ENCODE measurements at places on chromosomes 11 and 22.

DNA sequence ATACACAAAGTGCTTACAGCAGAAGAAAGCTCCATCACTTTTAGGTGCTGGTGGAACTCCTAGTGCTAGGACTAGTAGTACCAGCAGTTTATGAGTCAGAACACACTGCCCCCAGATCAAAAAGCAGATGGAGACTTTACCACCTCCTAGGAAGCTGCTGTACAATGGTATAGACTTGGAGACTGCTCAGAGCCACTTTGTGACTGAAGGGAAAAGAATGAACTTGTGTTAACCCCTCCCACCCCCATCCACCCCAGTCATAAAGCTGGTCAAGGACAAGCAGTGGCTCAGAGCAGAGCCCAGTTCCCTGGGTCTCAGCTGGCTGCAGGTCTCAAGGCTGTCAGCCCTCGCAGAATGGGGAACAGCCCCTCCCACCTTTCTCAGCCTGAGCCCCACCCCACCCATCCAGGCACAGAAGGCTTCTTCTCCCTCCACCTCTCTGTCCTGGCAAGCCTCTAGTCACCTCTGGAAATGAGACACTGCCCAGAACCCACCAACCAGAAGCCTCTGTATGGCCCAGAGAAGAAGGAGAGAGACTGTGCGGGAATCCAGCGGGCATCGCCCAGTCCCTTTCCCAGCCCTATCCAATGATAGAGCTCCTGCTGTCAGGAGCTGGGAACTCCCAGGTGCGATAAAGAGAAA, 23.8 kb downstream of the PACSIN2 start:
- DNase-seq: no peak

- no peak for DNase-seq
These were observed 479.0 kb downstream of the BRD1 start for GRCh38 chr22:49348631-49349030.

DNA sequence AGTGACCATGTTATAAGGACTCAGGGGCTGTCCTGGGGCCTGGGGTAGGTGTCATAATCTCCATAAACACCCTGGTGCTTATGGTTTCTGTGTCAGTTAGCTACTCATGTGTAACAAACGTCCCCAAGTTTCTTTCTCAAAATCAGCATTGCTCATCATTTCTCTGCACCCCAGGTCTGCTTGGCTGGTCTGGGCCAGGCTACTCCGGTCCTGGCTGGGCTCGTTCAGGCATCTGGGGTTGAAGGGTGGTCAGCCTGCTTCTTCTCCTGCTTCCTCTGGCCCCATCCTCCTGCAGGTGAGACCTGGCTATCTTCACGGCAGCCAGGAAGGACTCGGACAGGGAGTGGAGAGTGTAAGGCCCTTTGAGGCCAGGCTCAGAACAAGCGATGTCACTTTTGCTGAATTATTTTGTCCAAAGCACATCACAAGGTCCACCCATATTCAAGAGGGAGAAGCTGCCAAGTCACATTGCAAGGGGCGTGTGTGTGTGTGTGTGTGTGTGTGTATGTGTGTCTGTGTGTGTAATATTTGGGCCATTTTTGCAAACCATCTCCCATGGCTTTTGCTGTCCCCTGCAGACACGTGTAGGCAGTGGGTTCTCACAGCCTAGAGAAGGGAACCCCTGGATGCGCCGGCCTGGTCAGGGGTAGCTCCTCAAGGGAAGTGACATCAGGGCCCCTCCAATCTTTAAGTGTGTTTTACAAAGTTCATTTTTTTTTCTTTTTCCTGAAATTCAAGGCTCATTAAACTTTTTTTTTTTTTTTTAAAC, 535.8 kb downstream of the TBC1D22A start:
- DNase-seq: no peak

DNA sequence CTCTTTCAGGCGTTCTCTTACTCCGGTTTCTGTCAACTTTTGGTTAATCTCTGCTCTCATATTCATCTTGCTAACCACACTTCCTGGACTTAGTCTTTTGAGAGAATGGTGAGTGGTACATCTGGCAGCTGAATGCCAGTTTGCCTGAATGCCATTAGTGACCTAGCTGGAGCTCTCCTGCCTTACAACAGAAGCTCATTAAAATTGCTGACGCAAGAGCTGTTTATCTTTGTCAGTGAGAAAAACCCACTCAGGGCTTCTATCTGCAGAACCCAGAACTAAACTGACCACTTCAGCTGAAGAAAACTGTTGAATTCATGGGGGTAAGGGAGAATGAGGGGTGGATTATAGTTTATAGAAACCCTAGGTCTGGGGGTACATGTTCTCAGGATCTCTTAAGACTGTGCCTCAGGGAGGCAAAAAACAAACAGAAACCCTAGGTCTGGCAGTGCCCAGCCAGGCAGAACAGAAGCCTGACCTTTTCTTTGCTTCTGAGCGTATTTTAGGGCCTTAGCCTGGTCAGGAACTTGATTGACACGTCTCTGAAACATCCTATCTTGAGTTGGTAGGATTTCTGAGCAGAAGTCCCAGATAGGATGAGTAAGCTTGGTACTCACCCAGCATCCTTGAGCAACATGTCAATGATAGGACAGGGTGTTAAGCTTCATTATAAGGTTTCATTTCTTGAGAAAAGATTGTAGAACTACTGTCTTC, 52.8 kb upstream of the YWHAH start:
- DNase-seq: no peak

GRCh38 chr22:49955581-49956417, 4.8 kb upstream of the PIM3 start:
- no peak for DNase-seq

DNA sequence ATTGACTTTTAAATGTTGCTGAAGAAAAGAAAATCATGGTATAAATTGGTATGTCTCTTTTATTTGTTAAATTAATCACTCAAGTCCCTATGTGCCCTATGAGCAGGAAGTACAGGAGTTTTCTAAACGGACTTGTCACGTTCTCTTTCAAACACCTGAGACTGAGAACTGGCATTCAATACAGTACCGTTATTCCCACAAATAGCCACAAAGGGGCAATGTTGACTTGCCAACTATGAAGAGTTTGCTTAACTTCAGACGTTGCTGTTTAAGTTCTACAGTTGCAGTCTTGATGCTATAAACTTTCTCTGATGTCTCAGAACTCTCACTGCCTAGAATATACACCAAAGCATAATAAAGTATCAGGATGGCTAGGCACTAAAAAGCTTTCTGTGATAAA, 7.6 kb downstream of the OR56A1 start:
- DNase-seq: no peak

- no peak for DNase-seq
These were observed 430 bp downstream of the CLP1 start for GRCh38 chr11:57658023-57658361.

- DNase-seq: no peak
These were observed 710 bp downstream of the TUB start for GRCh38 chr11:8081591-8082250.

DNA sequence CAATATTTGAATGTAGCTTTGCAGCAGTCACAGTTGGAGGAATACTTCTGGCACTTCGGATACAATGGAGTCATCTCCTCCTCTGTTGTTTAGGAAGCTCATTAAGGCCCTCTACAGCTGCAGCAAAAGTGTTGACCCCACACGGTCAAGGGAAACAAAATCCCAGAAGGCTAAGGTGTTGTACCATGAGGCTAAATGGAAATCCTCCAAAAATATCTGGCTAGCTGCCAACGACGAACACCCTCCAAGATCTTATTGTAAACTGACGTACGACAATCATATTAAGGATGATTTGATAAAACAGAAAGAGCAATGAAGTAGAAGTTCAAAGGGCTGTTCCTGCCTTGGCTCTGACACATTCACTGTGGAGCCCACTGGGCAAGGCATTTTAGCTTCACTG, 4.0 kb downstream of the POGLUT3 start:
- DNase-seq: no peak

DNA sequence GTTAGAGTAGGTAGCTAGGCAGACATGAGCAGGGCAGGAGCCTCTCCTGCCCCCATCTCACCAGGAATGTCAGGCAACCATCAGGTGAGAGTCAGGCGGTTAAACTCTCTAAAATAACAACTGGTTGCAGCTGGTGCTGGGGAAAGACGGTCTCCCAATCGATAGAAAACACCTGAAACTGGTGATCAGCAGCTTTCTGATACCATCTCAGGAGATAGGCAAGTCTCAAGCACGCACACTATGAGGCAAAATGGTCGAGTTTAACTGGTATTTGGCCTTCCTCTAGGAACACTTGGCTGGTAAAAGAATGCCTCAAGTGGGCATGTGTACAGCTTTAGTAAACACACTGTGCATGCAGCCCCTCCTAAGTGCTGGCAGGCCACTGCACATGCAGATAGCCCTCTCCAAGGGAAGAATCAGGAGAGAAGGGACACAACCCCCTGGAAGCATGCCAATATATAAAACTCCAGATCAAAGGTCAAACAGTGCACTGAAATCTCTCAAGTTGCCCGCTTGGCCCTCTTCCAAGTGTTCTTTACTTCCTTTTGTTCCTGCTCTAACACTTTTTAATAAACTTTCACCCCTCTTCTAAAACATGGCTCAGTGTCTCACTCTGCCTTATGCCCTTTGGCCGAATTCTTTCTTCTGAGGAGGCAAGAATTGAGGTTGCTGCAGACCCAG, 88.7 kb downstream of the USP35 start:
- DNase-seq: no peak

- no peak for DNase-seq
These were observed 19.8 kb upstream of the OOSP1 start for GRCh38 chr11:59918480-59918879.

DNA sequence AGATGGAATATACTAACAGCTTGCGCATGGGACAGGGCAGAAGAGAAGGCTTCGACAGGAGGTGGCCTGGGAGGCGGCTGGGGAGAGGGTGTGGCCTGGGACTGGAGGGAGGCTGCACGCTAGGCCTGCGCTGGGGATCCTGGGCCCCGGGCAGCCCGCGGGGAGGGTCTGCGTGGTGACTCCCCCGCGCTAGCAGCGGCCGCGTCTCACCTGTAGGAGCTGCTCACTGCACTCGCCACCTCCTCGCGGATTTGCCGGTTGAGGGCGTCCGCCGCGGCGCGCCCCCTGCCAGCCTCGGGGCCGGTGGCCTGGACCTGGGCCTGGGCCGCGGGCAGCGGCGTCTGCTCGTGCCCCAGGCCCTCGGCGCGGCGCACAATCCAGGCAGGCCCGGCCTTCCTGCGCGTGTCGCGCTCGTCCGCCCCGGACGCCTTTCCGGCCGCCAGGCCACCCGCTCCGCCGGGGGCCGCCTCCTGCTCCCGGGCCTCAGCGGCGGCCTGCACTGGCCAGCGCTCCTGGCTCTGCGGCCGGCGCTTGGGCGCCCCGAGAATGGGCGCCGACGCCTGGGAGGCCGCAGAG, 1.5 kb downstream of the MAP6 start:
- DNase-seq: peak; percentile 41

DNA sequence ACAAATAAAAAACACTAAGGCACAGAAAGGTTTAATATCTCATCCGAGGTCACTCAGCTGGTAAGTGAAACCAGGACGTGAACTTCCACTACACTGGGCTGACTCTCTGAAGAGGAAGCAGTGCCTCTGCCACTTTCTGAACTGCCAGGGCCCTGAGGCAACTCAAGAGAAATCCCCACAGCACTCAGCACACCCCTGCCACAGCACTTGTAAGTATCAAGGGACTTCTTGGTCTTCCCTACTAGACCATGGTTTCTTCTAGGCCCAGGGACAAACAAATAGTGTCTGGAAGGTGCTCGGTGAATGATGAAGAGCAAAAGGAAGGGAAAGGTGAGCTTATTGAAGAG, 49.7 kb downstream of the RPL27A start:
- no peak for DNase-seq

- DNase-seq: no peak
These were observed 48.8 kb downstream of the MN1 start for GRCh38 chr22:27752771-27753170.

GRCh38 chr11:62241095-62241494, 944 bp upstream of the SCGB1D2 start:
- DNase-seq: no peak

- no peak for DNase-seq
These were observed 109.3 kb downstream of the APIP start for GRCh38 chr11:34806875-34807274.

GRCh38 chr11:2835296-2835695, 50.3 kb downstream of the CDKN1C start:
- DNase-seq: no peak

DNA sequence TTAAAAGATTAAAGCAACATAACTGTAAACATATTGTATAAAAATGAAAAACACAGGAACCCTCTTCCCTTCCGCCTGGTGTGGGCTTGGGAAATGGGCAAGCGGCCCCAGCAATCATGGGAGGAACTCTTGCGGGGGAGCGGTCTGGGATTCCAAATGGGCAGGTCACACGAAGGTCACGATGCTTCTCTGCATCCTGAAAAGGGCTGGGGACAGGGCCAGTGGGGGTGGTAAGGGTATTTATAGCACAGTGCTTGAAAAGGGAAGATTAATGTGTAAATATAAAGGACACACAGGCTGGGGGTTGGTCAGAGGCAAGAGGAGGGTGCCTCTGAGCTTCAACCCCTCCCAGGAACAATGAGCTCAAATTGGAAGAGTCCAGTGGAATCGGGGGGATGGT, 46.9 kb upstream of the OR4B1 start:
- DNase-seq: no peak

GRCh38 chr11:45260071-45260470, 26.1 kb downstream of the SYT13 start:
- DNase-seq: no peak

- DNase-seq: no peak
These were observed 94.9 kb downstream of the ZBTB16 start for GRCh38 chr11:114154271-114155047.

DNA sequence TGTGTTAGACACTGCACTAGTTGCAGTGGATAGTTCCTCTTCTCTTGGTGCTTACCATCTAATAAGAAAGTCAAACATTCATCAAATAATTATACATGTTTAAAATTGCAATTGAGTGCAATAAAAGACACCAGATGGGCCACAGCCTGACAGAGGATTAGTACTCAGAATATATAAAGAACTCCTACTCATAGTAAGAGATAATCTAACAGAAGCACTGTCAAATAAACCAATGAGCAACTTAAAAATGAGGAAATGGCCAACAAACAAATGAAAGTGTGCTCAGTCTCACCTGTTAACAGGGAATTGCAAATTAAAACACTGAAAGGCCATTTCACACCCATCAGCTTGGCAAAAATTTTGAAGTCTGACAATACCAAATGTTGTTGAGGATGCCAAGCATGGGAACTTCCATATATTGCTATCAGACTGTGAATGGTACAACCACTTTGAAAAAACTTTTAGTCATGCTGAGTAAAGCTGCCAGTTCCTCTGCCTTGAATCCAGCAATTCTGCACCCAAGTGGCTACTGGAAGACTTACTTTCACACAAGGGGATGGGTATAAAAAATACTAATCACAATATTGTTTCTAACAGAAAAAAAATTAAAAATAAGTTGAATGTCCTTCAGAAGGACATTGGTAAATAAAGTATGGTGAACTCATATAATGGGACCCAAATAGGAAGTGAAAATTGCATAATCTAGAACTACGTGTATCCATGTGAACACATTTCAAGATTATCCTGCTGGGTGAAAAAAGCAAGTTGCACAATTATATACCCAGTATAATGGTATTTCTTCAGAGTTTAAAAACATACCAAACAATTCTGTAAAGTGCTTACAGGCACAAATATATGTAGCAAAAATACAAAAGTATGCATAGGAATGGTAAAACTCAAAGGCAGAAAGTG, 41.4 kb upstream of the CREB3L1 start:
- DNase-seq: no peak

Data from NCI-H187 (cell line).